ENCODE measurements at places on chromosomes 1 and 21.

- no peaks in the 10 kb centered on the region for H3K27me3 ChIP-seq
- H3K4me1 ChIP-seq, result no peaks in the 10 kb centered on the region
- no peak overlapping the region for H3K4me3 ChIP-seq
- no peak for DNase-seq
- no peaks in the 10 kb centered on the region for H3K36me3 ChIP-seq
Observed at GRCh38 chr1:65084066-65084465, 63.9 kb upstream of the AK4 start.

DNA sequence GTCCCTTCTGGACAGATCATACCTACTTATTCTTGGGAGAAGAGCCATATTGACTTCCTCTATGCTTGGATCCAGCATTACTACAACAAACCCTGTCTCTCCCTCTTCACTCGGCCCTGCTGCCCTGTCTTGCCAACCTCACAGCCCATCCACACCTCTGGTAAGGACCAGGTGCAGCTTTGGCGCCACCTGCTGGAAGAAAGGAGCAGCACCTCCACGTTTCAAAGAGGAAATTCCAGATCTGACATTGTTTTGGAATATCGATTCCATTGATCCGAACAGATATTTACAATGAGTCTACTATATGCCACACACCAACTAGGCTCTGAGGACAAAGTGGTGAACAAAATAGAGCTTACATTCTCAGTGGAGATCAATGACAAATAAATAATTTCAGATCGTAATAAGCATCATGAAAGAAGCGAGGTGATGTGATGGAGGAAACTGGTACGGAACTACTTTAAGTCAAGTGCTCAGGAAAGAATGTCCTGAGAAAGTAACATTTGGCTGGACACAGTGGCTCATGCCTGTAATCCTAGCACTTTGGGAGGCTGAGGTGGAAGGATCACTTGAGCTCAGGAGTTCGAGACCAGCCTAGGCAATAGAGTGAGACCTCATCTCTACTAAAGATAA is 18.7 kb downstream of the MFSD2A start:
- H3K4me3 ChIP-seq, result no peak overlapping the region
- H3K27ac ChIP-seq, result no peak overlapping the region
- peak; percentile 84 for DNase-seq

DNA sequence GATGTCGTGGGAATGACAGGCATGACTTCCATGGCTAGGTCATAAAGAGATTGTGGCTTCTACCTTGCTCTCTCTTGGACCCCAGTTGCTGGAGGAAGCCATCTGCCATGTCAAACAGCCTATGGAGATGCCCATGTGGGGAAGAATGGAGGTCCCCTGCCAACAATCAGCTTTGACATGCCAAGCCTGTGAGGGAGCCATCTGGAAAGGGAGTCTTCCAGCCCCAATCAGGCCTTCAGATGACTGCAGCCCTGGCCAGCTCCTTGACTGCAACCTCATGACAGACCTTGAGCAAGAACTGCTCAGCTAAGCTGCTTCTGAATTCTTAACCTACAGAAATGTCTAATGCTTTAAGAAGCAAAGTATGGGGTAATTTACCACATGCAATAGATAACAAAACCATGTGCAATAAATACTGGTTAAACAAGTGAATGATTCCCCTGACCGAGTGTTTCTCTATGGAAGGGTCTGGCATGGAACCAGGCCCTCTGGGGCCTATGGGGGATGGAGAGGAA is 187.1 kb downstream of the HIVEP3 start:
- H3K4me1 ChIP-seq, result peaks cover 49% of the 10 kb centered on the region
- no peak overlapping the region for H3K4me3 ChIP-seq
- no peaks in the 10 kb centered on the region for H3K36me3 ChIP-seq
- H3K27me3 ChIP-seq, result no peaks in the 10 kb centered on the region
- DNase-seq, result no peak

GRCh38 chr21:41602531-41602930 is 94.6 kb upstream of the TMPRSS2 start:
- H3K4me1 ChIP-seq, result no peaks in the 10 kb centered on the region
- H3K4me3 ChIP-seq, result no peak overlapping the region
- no peaks in the 10 kb centered on the region for H3K36me3 ChIP-seq
- DNase-seq, result no peak
- H3K27ac ChIP-seq, result no peak overlapping the region

GRCh38 chr1:93638981-93639380 is 42.7 kb downstream of the BCAR3 start:
- no peaks in the 10 kb centered on the region for H3K36me3 ChIP-seq
- no peak overlapping the region for H3K27ac ChIP-seq
- no peak for DNase-seq
- H3K4me3 ChIP-seq, result no peak overlapping the region

GRCh38 chr1:239421811-239422210 is 35.4 kb downstream of the CHRM3 start:
- H3K4me1 ChIP-seq, result no peaks in the 10 kb centered on the region
- H3K27ac ChIP-seq, result no peak overlapping the region
- no peaks in the 10 kb centered on the region for H3K36me3 ChIP-seq
- no peaks in the 10 kb centered on the region for H3K27me3 ChIP-seq

DNA sequence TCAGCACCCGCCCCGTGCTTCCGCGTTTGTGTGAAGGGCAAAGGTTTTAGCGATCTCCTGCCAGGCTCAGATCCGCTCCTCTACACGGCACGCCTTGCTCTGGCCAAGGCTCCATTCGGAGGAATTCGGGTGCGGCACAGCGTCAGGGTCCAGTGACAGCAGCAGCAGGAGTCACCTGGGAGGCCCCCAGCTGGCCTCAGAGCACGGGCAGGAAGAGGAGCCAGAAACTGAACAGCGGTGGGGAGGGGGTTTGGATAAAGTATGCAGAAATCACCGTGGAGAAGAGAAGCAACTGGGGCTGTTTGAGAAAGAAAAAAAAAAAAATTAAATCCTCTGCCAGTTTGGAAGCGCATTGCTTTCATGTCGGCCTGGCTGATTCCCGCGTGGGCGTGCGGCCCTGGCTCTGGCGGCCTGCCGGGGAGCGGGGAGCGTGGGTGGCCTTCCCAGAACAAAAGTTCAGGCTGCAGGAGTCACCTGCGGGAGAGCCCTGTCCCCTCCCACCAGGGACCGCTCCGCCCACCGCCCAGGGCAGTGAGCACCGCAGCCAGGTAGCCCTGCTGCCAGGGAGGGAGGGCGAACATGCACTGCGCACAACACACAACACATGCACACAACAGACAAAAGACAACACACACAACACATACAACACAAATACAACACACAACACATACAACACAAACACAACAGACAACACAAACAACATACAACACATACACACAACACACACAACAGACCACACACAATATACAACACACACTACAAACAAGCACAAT is 107.6 kb downstream of the ETS2 start:
- H3K4me1 ChIP-seq, result peaks cover 7% of the 10 kb centered on the region
- H3K4me3 ChIP-seq, result no peak overlapping the region
- H3K27me3 ChIP-seq, result peaks cover 5% of the 10 kb centered on the region
- no peak overlapping the region for H3K27ac ChIP-seq

- H3K36me3 ChIP-seq, result no peaks in the 10 kb centered on the region
- H3K27ac ChIP-seq, result no peak overlapping the region
- peaks cover 11% of the 10 kb centered on the region for H3K4me1 ChIP-seq
Observed at GRCh38 chr21:36127250-36127904, 7.5 kb upstream of the CBR3 start.

DNA sequence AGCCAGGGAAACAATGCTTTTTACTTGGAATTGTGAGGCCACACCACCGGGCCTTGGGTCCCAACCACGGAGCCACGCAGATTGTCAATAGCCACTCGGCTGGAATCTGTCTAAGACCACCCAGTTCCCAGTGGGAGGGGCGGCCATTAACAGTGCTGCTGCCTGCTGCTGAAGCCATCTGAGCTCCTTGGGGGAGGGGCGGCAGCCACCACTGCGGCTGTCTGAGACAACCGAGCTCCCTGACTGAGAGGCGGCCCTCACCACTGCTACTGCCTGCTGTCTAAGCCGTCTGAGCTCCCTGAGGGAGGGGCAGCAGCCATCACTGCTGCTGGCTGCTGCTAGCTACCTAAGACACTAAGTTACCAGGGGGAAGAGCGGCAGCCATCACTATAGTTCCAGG is 64.3 kb downstream of the DMRTA2 start:
- no peaks in the 10 kb centered on the region for H3K36me3 ChIP-seq
- no peak overlapping the region for H3K27ac ChIP-seq
- H3K27me3 ChIP-seq, result peaks cover 37% of the 10 kb centered on the region
- no peak overlapping the region for H3K4me3 ChIP-seq
- no peak for DNase-seq

- peaks cover 3% of the 10 kb centered on the region for H3K27me3 ChIP-seq
- no peak overlapping the region for H3K4me3 ChIP-seq
- H3K4me1 ChIP-seq, result no peaks in the 10 kb centered on the region
- H3K36me3 ChIP-seq, result no peaks in the 10 kb centered on the region
- no peak for DNase-seq
Observed at GRCh38 chr1:170765712-170766330, 101.9 kb downstream of the PRRX1 start.

GRCh38 chr1:3888301-3888700 is 11.8 kb downstream of the C1orf174 start:
- peaks cover 23% of the 10 kb centered on the region for H3K4me1 ChIP-seq
- H3K36me3 ChIP-seq, result peaks cover 41% of the 10 kb centered on the region
- no peak for DNase-seq
- H3K27me3 ChIP-seq, result no peaks in the 10 kb centered on the region
- no peak overlapping the region for H3K27ac ChIP-seq

DNA sequence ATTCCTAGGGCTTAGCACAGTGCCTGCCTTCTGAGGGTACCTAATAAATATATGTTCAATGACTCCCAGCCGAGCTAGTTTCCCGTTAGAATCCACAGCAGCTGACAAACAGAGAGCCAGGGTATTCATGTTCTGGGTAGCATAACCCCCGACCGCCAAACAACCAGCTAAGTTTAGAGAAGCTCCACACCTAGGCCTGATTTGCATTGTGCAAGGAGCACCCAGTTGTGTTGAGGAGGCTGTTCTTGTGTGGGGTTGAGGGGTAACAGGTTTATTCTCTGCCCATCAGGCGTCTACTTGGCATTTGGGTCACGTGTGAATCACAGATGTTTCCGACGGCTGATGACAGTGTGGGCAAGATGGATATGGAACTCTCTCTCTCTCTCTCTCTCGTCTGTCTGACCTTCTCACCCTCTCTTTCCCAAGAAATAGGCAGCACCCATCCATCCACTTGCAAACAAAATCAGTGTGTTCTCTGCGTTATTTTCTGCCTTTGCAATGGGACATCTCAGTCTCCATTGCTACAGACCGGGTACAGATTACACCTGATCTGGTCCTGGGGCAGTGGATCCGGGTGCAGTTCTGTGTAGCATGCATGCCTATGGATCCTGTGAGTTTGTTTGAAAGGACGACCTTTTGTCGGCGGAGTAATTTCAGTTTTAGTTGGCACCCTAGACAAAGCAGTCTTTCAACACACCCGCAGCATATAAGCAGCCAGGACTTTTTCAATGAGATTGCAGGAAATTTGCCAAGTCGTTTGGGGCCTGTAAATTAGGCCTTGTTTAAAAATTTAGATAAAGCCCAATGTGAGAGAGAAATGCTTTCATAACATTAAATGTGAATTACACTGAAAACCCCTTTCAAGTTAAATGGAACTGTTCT is 29.4 kb downstream of the KAZN start:
- H3K27ac ChIP-seq, result no peak overlapping the region
- no peaks in the 10 kb centered on the region for H3K4me1 ChIP-seq
- peaks cover 4% of the 10 kb centered on the region for H3K27me3 ChIP-seq
- H3K36me3 ChIP-seq, result no peaks in the 10 kb centered on the region

DNA sequence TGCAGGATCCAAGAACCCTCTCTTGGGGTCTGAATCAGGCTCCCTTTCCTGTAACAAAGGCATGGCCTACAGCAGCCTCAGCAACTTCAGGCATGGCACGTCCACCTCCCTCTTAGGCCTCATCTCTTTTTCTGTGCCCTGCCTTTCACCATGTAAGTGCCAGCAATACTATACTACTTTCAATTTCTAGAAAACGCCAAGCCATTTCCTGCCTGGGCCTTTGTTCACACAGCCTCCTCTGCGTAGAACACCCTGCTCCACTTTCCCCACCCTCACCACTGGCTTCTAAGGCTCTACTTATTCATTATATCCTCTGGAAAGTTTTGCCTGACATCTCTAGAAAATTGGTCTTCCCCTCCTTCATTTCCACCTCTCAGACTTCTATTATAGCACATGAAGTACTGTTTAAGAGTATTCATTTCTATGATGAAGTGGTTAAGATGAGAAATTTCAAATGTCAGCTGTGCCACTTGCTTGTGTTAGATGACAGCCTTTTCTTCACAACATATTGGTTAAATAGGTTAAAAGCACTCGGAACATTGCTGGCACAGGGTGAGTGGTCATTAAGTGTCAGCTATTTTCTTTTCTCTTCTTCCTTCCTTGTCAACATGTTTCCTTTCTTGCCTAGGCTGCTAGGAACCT is 41.6 kb upstream of the VWA5B1 start:
- no peaks in the 10 kb centered on the region for H3K27me3 ChIP-seq
- DNase-seq, result peak; percentile 86
- no peaks in the 10 kb centered on the region for H3K36me3 ChIP-seq
- peak overlapping the region; percentile 95 for H3K27ac ChIP-seq
- H3K4me3 ChIP-seq, result peak overlapping the region; percentile 32

- H3K27me3 ChIP-seq, result no peaks in the 10 kb centered on the region
- H3K36me3 ChIP-seq, result no peaks in the 10 kb centered on the region
- no peak overlapping the region for H3K4me3 ChIP-seq
- no peak for DNase-seq
- peaks cover 6% of the 10 kb centered on the region for H3K4me1 ChIP-seq
Observed at GRCh38 chr1:160993544-160994193, 27.3 kb downstream of the F11R start.

DNA sequence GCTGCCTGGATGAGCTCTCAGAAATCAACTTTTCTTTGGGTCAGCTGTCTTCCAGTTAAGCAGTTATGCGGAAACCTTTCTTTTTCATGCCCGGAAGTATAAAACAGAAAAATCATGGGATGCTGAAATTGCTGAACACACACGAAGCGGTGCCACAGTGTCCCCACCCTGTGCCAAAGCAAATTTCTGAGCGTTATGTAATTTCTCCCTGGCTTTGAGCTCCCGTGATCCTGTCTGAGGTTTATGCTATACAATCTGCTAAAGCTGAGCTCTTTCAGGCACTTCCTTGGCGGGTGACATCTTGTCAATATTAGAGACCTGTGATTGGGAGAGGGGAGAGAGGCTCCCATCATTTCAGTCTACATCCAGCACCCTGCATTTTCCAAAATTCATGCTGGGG is 201.7 kb downstream of the ROR1 start:
- H3K27me3 ChIP-seq, result no peaks in the 10 kb centered on the region
- H3K4me1 ChIP-seq, result no peaks in the 10 kb centered on the region
- H3K36me3 ChIP-seq, result no peaks in the 10 kb centered on the region
- no peak overlapping the region for H3K4me3 ChIP-seq

All from activated naive CD4-positive, alpha-beta T cell treated with anti-CD3 and anti-CD28 coated beads for 36 hours (primary cell).